Astrocyte (in vitro differentiated cells and primary cell): ENCODE measurements at places on chromosomes 7 and 10. TPM values are rescaled to one million over a fixed set of nuclear protein-coding genes. Genes with fewer than 3 reads are reported as not detected.
A peak's percentile ranks its signal among the peaks of the same experiment; 100 is the strongest.

HELLS gene
- total RNA-seq: 16.2 and 23.5 TPM in 2 replicates

THNSL1 gene
- 2.7 and 3.1 TPM in 2 replicates for total RNA-seq

SEM1 gene
- total RNA-seq: 47.6 and 50.8 TPM in 2 replicates

DRGX gene
- not detected in 2 replicates for total RNA-seq

SPDYE1 gene
- not detected in 2 replicates for total RNA-seq

SPDYE5 gene
- total RNA-seq: not detected in 2 replicates

THSD7A gene
- total RNA-seq: 1.4 and 3.5 TPM in 2 replicates

NPSR1 gene
- total RNA-seq: not detected in 2 replicates

GRCh38 chr10:69230128-69230527, 10.0 kb downstream of the HKDC1 start:
- H3K4me3 ChIP-seq: no peak overlapping the region
- no peaks in the 10 kb centered on the region for H3K27me3 ChIP-seq
- peaks cover 7% of the 10 kb centered on the region for H3K4me1 ChIP-seq
- no peak overlapping the region for H3K27ac ChIP-seq
- H3K36me3 ChIP-seq: no peaks in the 10 kb centered on the region
- no peak for DNase-seq

DNA sequence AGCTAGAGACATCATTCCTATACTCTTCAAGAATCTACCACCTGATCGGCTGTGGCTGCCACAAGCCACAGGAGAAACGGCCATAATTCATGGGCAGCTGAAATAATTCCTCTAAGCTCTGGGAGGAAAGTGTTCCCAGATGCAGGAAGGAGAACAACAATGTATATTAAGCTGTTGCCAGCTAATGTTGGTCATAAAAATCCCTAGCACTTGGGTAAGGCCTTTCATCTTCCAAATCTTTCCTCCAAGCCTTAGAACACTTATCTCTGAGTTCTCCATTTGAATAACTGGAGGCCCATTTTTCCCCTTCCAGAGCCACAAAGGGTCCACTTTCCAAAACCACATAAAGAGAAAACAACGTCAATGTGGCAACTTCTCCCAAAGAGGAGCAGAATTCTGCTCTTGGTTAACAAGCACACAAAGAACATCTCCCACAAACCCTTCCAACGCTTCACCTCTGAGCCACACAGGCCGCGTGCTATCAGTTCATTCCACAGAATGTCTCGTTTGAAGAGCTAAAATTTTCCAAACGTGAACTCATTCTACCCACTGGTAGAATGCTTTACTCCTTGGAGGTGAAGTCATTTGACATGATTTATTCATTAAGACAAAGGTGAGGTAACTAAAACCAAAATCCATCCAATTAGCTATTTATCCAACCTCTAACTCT, 11.2 kb downstream of the KCNMA1 start:
- no peak overlapping the region for H3K27ac ChIP-seq
- H3K4me3 ChIP-seq: no peak overlapping the region
- H3K4me1 ChIP-seq: peaks cover 9% of the 10 kb centered on the region
- peak; percentile 81 for DNase-seq

DNA sequence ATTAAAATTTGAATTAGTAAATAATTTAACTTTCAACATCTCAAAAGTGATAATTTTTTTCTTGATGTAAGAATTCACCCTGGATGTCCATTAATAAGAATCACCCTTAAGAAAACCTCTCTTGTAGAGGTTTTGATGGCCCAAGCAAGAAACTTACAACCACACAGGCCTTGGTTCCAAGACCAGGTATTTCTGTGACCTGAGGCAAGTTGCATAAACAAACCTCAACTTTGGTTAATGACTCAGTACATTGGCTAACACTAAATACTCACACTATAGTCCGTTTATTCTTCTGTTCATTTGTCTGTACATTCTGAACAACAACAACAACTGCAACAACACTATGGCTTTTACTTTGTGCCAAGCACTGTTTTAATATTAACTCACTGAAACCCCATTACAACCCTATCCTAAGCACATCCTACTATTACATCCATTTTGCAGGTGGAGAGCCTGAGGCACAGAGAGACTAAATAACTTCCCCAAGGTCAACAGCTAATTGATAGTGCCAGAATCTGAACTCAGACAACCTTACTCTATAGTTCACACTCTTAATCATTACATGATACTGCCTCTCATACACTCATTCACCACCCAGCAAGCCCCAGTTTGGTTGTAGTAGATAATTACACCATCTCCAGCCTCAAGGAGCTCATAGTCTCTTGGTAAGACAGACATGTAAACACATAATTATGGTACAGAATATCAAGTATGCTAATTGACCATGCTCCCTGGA, 6.6 kb downstream of the ANK3 start:
- H3K4me3 ChIP-seq: no peak overlapping the region
- no peaks in the 10 kb centered on the region for H3K27me3 ChIP-seq
- H3K4me1 ChIP-seq: peaks cover 28% of the 10 kb centered on the region
- H3K27ac ChIP-seq: peak overlapping the region; percentile 26

DNA sequence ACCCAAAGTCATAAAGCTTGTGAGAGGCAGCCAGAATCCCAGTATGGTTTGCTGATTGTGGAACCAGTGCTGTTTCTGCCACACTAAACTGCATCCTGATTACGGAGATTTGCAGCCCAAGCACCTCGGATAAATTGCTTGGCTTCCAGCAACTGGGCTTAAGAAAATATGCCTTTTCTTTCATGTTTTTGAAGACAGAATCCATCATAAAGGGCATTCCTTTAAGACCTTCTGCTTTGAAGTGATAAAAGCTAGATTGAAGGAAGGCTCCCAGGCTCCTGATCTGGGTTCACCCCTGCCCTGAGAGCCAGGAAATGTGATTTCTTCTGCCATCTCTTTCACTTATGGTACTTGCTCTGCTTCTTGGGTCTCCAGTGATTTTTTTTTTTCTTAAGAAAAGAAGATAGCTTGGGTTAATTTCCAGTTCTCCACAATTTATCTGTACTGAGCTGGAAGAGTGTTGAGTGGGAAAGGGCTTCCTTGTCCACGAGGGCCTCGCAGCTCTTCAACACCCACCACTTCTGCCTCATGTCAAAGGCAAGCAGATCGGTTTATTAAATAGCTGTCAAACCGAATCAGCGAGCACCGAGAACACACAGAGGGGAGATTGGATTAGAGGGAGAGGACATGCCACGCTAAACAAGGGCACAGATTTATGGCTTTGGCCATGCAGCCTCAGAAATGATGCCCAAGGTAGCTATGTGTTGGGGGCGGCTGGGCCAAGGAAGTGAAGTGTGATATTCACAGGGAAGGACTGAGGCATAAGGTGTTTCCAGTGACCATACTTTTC, 94.9 kb upstream of the TBX20 start:
- H3K36me3 ChIP-seq: no peaks in the 10 kb centered on the region
- DNase-seq: no peak
- no peak overlapping the region for H3K27ac ChIP-seq
- H3K4me1 ChIP-seq: no peaks in the 10 kb centered on the region
- H3K27me3 ChIP-seq: no peaks in the 10 kb centered on the region

- no peak overlapping the region for H3K27ac ChIP-seq
- no peak for DNase-seq
- no peaks in the 10 kb centered on the region for H3K36me3 ChIP-seq
- no peak overlapping the region for H3K4me3 ChIP-seq
- peaks cover 18% of the 10 kb centered on the region for H3K4me1 ChIP-seq
- H3K27me3 ChIP-seq: no peaks in the 10 kb centered on the region
Measured at GRCh38 chr7:132399367-132399766, 176.9 kb downstream of the PLXNA4 start.

DNA sequence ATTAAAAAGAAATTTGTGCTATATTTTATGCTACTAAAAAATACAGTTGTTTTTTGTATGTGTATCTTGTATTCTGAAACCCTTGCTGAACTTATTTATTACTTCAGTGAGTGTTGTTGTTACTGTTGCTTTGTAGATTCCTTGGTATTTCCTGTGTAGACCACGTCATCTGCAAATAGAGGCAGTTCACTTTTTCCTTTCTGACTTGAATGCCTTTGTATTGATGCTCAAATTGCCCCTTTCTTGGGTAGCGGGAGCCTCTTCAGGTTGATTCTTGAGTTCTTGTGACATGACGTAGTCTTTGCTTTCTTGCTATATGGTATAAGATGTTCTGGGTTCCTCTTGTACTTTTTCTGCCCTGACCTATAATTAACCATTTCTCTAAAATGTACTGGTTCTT, 504.1 kb downstream of the SDK1 start:
- no peak overlapping the region for H3K4me3 ChIP-seq
- no peak overlapping the region for H3K27ac ChIP-seq
- peak; percentile 68 for DNase-seq
- H3K27me3 ChIP-seq: no peaks in the 10 kb centered on the region
- no peaks in the 10 kb centered on the region for H3K36me3 ChIP-seq

- no peak for DNase-seq
- no peaks in the 10 kb centered on the region for H3K27me3 ChIP-seq
- no peak overlapping the region for H3K4me3 ChIP-seq
- no peak overlapping the region for H3K27ac ChIP-seq
- no peaks in the 10 kb centered on the region for H3K4me1 ChIP-seq
- H3K36me3 ChIP-seq: no peaks in the 10 kb centered on the region
Measured at GRCh38 chr7:5614600-5614999, 166.9 kb downstream of the RNF216 start.

- DNase-seq: no peak
- no peak overlapping the region for H3K27ac ChIP-seq
- no peak overlapping the region for H3K4me3 ChIP-seq
- no peaks in the 10 kb centered on the region for H3K27me3 ChIP-seq
Measured at GRCh38 chr7:99539213-99539811, 12.6 kb downstream of the FAM200A start.

DNA sequence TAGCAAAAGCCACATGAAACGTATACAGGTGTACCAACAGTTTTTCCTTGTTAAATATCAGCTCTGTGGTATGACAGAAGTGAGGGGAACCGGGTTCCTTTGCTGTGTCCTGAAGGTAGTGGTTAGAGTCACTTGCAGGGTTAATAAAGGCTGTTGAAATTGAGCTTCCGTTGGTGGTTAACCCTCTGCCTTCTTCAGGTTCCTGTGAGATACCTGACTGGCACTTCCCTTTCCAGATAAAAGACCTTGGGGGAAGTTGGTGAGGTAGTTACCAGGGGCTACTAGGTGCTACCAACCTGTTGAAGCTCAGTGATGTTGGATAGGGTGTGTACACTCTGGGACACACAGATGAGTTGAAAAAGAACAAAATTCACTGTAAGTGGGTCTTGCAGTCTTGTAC, 384.1 kb downstream of the GATA3 start:
- H3K36me3 ChIP-seq: no peaks in the 10 kb centered on the region
- H3K4me1 ChIP-seq: no peaks in the 10 kb centered on the region
- H3K27ac ChIP-seq: no peak overlapping the region
- no peaks in the 10 kb centered on the region for H3K27me3 ChIP-seq

DNA sequence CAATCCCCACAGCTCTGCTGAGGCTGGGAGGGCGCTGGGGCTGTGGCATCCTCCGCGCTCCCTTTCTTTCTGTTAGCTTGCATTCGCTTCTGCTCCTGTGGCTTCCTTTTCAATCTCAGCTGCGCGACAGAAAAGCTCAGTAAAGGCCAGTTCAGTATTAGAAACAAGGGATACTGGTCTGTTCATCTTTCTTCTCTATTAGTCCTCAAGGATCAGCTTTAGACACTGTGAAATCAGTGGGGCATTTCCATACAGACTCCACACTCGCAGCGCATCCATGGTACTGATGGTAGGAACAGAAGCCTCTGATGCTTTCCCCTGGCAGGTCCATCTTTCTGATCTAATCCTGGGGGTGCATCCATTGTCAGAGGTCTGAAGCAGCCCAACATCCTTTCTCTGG, 163.7 kb downstream of the LYZL1 start:
- no peak for DNase-seq
- H3K4me1 ChIP-seq: no peaks in the 10 kb centered on the region
- H3K4me3 ChIP-seq: no peak overlapping the region
- peaks cover 16% of the 10 kb centered on the region for H3K36me3 ChIP-seq

- H3K4me3 ChIP-seq: no peak overlapping the region
- H3K27ac ChIP-seq: no peak overlapping the region
- no peaks in the 10 kb centered on the region for H3K36me3 ChIP-seq
- DNase-seq: no peak
Measured at GRCh38 chr7:155190688-155191087, 107.0 kb upstream of the INSIG1 start.

GRCh38 chr7:38220452-38220851, 42.4 kb downstream of the STARD3NL start:
- DNase-seq: no peak
- no peaks in the 10 kb centered on the region for H3K27me3 ChIP-seq
- peaks cover 39% of the 10 kb centered on the region for H3K36me3 ChIP-seq

DNA sequence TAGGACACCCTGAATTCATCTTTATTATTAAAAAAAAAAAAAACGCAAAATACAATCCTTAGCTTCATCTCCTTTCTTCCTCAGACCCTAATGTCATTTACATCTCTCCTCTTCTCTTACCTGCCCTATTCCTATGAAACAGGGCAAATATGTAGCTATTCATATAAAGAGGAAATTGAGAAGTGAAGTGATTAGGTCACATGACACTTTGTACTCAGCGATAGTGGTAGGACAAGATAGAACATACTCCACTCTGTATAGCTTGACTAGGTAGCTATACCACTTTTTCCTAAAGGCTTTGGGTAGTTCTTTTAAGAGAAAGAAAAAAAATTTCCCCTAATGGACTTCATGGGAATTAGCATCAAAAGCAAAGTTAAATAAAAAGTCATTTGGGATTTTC, 6.2 kb upstream of the CELF2 start:
- no peaks in the 10 kb centered on the region for H3K4me1 ChIP-seq
- DNase-seq: no peak
- no peak overlapping the region for H3K27ac ChIP-seq
- H3K36me3 ChIP-seq: no peaks in the 10 kb centered on the region
- no peaks in the 10 kb centered on the region for H3K27me3 ChIP-seq
- no peak overlapping the region for H3K4me3 ChIP-seq

DNA sequence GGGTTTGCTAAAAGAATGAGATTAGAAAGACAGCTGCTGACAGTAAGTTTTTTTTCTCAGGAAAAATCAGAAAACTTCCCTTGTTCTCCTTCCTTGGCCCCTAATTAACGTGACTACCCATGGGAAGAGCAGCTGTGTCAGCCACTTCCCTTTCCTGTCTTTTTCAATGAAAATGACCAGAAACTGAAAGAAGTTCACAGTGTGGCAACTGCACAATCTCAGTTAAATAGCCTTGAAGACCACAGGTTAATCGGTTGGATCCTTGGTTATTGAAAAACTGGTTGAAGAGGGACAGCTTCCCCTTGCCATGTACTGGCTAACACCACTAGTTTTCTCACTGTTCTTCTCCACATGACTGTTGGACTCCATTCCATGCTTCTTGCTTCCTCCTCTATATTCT, 148.8 kb upstream of the AGR3 start:
- no peaks in the 10 kb centered on the region for H3K36me3 ChIP-seq
- no peak overlapping the region for H3K4me3 ChIP-seq
- no peak overlapping the region for H3K27ac ChIP-seq
- H3K27me3 ChIP-seq: no peaks in the 10 kb centered on the region
- H3K4me1 ChIP-seq: no peaks in the 10 kb centered on the region
- no peak for DNase-seq

DNA sequence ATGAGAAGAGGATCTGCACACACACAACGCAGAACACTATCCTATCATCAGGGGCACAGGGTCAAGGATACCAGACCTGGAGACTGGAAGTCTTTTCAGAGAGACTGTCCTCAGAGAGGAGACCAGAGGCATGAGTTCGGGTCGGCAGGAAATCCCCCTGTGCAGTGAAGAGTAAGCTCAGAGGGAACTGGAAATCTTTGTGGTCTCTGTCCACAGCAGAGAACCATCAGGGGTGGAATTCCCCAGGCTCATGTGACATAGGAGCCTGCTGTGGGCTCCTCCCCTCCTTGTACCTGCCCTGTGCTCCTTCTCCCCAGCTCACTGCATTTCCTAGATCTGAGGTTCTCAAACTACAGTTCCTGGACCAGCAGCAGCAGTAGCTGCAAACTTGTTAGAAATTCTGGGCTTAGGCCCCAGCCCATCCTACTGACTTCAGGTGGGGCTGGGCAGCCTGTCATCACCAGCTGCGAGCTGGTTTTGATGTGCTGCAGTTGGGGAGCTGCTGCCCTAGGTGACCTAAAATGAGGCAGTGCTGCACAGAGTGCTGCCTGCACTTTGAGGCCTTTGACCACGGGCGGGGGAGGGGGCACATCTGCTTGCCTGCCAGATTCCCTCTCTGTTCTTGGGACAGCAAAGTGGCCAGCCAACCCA, 2.4 kb downstream of the ZMIZ2 start:
- DNase-seq: no peak
